ENCODE measurements at places on chromosomes 13 and 19. TPM values are rescaled to one million over a fixed set of nuclear protein-coding genes. Genes with fewer than 3 reads are reported as not detected.

The KANK3 gene
- 1.0 TPM for total RNA-seq

The HS6ST3 gene
- under 0.01 TPM for total RNA-seq

- no peak for DNase-seq
These were observed 9.9 kb upstream of the MEIS3 start for GRCh38 chr19:47429140-47429793.

DNA sequence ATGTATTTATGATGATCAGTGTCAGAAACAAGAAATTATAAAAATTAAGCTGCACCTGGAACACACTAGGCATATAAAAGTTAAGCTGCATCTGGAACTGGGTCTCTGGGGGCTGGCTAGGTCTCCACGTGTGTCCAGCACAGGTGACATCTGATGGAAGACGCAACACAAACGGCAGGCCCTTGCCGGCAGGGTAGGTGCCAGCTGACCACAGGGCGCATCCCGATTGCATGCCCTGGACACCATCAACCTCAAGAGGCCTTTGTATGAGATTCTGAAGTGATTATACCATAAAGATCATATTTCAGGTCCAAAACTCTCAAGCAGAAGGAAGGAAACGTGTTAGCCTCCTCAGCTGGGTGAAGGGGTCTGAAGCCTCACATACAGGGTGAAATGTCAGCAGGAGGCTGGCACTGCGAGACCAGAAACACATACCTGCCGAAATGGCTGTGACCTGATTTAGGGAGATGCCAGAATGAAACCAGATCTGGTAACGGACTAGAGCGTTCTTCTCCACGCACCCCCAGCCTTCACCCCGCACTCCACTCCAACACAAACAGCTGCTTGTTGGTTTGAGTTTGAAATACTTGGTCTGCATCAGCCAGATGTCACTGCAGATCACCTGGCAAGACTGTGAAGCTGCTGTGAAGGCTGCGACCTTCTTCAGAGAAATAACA is 37.3 kb downstream of the COL4A1 start:
- DNase-seq: no peak

DNA sequence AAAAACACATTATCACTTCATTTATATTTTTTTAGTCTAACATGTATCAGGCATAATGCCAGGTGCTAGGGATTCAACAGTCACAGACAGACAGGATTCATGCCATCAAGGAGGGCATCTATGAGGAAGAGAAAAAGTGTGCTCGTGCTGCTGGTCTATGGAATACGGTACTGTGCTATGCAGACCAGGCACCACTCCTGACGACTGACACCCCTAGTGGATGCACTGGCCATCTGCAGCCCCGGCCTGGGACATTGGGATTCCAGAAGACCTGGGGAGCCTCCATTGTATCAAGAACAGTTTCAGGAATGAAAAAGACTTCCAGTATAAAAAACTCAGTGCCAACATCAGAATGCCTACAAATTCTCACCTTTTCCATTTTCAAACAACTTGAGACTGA is 94.0 kb downstream of the KLF12 start:
- DNase-seq: peak; percentile 14

DNA sequence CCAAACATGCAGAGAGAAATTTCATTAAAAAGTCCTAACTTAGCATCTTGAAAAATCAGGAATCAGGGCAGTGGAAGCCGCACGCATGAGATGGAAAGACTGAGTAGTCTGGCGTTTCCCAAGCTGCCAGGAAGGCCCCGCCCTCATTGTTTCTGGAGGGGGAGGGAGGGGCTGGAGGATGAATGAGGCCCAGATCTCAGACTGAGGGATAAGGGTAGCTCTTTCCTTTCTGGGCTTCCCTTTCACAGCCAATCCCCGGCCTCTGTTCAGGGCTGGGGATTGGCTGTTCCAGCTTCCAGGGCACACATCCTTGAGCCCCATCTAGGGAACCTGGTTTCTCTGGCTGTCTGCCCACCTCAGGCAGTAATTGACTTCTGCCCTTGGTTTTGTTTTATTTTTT is 7.3 kb downstream of the C19orf53 start:
- peak; percentile 69 for DNase-seq

- DNase-seq: no peak
These were observed 5.3 kb downstream of the KCTD15 start for GRCh38 chr19:33802001-33802400.

GRCh38 chr19:46406976-46407375 is 6.4 kb downstream of the CCDC8 start:
- DNase-seq: no peak

DNA sequence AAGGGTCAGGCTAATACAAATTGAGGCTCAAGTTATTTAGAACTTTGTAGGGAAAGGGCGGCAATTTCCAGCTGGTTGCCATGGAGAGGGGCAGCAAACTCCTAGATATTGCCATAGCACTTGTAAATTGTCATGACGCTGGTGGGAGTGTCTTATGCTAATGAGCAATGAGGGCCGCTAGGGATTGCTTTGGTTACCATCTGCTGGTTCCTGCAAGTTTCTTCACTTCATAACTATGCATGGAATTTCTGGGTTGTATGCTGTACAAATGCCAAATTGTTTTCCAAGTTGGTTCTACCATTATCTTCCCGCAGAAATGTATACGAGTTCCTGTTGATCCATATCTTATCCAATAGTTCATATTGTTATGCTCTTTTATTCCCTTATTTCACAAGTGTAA is 1339.4 kb downstream of the EFNB2 start:
- peak; percentile 69 for DNase-seq

DNA sequence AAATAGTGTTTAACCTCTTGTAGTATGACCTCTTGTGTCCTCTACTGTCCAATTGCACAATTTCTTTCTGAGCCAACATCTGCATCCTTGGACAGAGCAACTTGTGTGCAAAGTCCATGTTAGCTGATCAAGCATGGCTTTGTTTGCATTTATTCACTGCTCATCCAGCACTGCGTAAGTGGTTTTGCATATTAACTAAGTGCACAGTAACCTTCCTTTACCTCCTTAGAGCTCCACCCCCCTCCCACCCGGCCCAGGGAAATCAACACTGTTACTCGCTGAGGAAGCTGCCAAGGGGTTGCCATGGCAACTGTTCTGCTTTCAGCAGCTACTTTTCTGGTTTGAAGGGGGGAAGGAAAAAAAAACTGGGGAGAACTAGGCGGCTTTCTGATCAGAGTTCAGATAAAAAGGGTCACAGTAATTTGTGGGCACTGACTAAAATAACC is 153.5 kb upstream of the KLF12 start:
- peak; percentile 92 for DNase-seq

DNA sequence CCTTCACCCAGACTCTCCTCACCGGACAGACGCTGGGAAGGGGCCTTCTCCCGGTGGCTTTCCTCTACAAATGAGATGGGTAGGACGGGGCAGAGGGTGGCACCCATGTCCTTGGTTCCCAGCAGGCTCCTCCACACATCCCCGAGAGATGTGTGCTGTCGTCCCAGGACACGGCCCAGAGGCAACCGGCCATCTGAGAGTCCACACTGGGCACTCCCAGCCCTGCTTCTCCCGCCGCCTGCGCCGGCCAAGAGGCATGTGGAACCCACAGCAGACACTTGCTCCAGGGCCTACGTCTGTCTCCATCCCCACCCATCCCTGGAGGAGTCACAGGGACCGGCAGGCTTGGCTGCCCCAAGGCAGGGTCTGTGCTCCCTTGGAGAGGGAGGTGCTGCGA is 179.9 kb downstream of the KDM4B start:
- DNase-seq: no peak

- DNase-seq: peak; percentile 9
These were observed 39.3 kb downstream of the EFNA2 start for GRCh38 chr19:1324806-1325567.

- DNase-seq: peak; percentile 91
These were observed at the start of gene ZNF714 for GRCh38 chr19:21082011-21082975. Gene ZNF714, plus strand, starts transcription at chr19:21082203. Its CDS starts 16,066 bp downstream, at chr19:21098269.

DNA sequence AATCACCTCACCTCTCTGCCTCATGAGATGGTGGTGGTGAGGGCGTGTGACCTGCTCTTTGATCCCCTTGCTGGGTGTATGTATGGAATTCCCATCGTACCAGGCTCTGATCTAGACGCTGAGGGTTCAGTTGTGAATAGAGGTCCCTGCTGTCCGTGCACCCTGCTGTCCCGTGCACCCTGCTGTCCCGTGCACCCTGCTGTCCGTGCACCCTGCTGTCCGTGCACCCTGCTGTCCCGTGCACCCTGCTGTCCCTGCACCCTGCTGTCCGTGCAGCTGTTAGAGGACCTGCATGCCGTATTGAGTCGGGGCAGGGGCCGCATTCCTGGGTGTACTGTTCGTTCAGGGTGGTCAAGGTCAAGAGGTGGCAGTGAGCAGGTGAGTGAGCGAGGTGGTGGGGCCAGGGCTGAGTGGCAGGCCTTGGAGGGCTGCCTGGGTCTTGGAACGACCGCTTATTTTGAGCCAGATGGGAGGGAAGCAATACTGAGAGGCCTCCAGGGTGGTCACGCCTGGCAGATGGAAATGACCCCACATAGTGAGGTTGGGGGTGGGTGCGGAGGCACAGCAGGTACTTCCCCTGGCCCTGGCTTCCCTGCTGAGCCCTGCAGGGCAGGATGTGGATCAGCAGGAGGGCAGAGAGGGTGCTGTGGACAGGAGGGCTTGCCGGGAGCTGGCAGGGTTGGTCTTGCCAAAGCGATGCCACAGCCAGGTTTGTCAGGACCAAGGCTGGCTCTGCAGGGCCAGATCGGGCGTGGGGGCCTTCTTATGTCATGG is 4.6 kb upstream of the EPN1 start:
- DNase-seq: no peak

GRCh38 chr13:46392967-46393366 is 5.9 kb upstream of the RUBCNL start:
- DNase-seq: peak; percentile 90

DNA sequence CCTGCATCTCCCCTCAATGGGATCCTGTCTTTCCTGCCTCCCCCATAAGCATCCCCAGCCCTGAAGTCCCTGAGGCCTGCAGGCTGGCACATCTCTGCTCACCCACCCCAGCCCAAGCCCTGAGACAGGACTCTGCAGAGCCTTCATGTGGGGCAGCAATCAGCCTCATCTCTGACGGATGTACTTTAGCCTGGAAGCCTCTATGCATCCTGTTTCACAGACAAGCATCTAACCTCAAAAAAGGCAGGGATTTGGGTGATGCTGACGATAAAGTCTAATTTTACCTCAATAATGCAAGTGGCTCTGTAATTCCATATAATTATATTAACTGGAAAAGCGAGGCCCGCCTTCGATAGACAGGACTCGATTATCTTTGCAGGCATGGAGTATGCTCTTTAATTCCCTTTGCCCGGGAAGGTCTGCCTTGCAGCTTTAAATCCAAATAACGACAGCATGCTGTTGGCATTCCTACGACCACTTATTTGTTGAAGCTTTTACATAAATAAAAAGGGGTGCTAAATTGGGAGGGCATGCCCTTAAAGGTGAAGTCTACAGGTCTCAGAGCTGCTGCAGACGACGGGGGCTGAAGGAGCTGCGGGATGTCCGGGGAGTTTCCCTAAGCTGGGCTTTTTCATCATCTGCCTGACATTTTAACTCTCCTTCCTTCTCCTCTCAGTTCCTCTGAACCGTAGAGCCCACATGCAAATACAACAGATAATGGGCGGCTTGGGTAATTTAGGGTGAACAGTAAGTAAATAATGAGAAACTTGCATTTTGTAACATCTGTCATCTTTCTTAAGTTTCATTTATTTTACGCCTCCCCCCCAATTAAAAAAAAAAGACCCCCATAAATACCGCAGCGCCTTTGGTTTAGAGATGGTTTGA is 211.5 kb downstream of the URI1 start:
- DNase-seq: no peak

GRCh38 chr13:21139374-21139773 is 37.0 kb downstream of the SKA3 start:
- no peak for DNase-seq
